KBM-7 (cell line): ENCODE measurements at places on chromosomes 11 and 22.

- DNase-seq = no peak
Observed at GRCh38 chr11:67636962-67637361, 2.6 kb downstream of the TBX10 start.

- peak; percentile 37 for DNase-seq
Observed at GRCh38 chr11:14331476-14332136, 27.4 kb downstream of the RRAS2 start.

DNA sequence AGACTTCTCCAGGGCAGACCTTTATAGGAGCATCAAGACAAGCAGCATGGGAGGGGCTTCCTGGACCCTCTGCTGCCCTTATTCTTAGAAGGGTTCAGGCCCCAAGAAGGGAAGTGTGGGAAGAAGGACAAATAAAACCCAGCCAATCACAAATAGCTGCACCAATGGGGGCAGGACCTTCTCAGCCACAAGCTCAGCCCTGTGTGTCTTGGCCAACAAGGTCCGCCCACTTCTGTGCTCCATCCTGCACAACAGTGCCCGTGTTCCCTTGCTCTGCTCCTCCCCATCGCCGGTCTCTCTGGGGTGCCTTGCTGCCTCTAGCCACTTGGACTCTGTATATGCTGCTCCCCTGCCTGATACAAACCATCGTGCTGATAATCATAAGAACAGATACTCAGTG lies 86.1 kb downstream of the NAT10 start:
- DNase-seq = no peak

DNA sequence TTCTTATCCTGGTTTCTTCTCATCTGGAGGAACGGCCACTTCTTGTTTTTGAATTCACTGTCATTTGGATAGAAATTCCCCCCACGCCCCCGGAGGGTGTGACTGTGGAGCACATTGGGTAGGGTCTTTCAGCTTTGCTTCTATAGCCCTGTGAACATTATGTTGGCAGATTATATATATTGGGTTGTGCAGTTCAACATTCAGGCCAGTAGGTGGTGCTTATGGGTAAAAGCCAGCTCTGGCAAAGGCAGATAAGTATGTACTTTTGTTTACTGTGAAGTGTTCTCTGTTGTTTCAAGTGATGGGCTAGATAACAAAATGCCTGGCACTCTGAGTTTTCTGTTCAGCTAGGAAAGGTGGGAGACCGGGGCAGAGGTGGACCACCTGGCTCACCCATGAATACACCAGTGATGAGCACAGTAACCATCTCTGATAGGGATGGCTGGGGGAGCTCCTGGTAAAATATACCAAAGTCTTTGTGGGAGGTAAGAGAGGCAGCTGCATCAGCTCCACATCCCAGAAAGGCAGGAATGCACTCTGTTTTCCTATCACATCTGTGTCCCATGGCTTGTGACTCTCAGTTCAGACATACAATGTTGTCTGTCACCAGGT lies 1348.2 kb upstream of the RAG2 start:
- peak; percentile 59 for DNase-seq

DNA sequence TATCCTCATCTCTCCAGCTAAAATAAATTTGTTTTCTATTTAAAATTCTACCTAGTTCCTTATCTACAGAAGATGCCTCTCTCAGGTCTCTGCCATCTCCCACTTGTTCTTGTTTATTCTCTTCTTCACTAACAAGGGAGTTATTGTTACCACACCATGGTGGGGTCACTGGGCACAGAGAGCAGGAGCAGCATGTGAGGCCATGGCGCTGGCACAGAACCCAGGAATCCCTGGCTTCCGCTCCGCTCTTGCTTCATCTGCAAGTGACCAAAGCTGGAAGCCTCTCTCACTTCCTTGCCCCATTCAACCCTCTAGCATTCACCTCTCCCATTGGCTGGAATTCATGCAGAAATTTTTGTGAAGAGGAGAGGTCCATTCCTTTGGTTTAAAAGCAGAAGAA lies 190.7 kb upstream of the NCAM1 start:
- no peak for DNase-seq

DNA sequence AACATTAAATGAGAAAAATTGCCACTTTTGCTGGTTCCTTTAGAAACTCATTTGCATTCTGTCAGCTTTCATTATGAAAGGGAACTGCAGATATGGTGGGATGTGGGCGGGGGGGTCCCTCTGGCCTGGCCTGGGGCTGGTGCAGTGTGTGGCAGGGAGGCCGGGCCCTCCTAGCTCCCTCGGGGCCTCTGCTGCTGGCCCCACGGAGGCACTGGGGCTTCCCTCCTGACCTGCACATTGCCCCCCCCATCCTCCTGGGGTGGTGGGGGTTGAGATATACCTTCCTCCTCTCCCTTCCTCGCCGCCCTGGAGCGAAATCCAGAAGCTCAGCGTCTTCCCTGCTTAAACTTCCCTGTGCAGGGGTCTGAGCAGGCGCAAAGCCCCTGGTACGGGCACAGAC lies 1005.9 kb downstream of the BRD1 start:
- DNase-seq = no peak

DNA sequence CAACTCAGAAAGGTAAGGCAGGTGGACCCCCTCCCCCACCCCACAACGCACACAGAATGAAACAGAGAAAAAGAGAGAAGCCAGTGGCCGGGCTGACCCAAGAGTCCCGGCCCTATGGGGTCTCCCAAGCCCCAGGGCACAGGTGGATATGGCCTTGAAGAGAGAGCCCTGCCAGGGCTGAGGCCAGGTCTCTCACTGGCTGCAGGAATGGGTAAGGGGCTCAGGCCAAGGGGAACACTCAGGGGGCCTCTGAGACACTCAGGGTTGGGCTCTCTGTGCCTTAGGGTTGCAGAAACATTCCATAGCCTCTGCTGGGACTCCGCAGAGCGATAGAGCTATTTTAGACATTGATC lies 98.0 kb downstream of the PDE2A start:
- no peak for DNase-seq

DNA sequence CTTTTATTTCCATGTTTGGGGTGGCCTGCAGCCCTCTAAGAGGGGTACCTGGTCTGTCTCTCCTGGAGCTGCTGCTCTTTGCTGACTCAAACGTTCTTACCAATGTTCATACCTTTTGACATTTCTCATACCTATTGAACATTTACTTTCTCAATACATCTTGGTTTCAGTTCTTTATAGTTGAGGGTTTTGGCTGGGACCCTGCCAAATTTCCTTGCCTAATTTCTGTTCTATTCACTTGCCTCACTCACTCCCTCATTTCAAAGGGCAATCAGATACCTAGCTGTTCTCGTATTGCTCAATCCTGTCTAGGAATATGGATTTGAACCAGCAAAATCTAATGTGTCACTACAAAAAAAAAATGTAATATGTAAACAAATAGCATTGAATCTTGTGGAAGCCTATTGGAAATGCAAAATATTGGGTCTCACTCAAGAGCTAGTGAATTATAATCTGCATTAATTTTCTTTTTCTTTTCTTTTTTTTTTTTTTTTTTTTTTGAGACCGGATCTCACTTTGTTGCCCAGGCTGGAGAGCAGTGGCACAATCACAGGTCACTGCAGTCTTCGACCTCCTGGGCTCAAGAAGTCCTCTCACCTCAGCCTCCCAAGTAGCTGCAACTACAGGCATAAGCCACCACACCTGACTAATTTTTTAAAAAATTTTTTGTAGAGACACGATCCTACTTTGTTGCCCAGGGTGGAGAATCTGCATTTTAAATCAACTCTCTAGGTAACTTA lies 7.5 kb downstream of the OR6M1 start:
- DNase-seq = no peak

DNA sequence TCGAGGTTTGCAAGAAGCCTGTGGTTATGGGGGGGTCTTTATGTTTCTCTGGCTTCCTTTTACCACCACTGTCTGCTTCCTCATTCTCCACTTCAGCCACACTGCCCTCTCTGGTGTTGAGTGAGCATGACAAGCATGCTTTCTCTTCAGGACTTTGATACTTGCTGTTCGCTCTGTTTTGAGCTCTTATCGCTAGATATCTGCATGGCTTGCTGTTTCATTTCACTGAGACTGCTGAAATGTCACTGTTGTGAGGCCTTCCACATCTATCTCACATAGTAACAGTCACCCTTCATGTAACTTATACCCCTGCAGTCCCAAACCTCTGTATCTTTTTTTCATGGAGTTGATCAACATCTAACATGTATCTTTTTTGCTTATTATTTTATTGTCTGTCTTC lies 59.8 kb downstream of the TMEM135 start:
- peak; percentile 88 for DNase-seq

- DNase-seq = peak; percentile 21
Observed at GRCh38 chr22:35480627-35481550, 59.7 kb upstream of the RASD2 start.

DNA sequence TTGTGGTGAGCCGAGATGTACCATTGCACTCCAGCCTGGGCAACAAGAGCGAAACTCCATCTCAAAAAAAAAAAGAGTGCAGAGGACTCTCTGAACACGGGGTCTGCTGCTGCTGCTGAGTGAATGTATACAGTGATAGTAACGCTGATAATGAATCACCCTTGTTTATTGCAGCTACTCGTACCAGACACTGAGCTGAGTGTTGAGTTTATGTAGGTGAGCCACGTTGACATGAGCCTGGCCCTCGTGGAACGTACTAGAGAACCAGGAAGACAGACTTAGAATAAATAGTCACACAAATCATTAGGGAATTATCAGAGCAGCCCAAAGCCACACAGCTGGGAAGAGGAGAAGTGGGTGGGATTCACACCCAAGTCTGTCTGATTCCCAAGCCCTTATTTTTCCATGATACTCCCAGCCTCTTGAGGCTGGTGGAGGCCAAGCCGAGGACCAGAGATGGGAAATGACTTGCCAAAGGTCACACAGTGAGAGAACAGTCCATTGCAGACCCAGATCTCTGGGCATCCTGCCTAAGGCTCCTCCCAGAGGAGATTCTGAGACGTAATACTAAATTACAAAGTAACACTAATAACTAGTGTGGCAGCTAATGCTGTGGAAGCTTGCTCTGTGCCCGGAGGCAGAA lies 34.8 kb downstream of the MB start:
- no peak for DNase-seq

DNA sequence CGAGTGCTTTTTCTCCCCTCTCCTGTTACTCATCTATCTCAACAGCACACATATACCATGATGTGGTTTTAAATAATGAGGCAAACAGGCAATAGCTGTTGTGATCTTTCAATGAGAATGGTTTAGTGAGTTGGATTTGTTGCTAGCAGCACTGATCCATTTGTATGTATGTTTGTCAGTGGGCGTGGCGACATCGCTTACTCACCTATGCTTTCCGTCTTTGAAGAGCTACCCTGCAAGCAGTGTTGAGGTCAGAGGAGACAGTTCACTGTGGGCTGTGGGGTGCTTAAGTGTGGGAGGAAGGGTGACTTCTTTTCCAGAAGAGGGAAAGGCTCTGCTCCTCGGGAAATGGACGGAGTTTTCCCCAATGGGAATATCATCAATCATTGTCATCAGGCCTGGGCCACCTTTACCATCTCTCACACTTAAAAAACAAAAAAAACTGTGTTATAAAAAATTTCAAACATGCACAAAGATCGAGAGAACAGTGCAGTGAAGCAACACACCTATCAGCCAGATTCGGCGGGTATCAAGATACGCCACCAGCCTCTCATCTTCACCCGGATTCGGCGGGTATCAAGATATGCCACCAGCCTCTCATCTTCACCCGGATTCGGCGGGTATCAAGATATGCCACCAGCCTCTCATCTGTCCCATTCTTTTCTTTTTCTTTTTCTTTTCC lies 83.8 kb downstream of the TBC1D22A start:
- no peak for DNase-seq

DNA sequence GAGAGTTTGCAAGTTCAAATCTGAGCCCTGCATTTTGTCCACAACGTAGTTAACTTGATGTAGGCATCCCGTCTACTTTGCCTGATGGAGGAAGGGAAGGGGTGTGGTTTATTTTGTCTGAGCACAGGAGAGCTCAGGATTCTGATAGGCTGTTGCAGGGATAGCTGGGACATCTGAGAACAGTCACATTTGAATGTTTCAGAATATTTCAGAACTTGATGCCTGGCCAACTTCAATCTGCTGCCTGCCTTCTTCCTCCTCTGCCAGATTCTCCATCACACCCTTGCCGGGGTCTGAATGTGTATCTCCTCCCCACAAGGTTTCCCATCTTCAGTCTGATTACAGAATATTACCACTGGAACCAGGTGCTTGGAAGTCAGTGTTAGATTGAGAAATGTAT lies 51.6 kb downstream of the NTM start:
- no peak for DNase-seq

DNA sequence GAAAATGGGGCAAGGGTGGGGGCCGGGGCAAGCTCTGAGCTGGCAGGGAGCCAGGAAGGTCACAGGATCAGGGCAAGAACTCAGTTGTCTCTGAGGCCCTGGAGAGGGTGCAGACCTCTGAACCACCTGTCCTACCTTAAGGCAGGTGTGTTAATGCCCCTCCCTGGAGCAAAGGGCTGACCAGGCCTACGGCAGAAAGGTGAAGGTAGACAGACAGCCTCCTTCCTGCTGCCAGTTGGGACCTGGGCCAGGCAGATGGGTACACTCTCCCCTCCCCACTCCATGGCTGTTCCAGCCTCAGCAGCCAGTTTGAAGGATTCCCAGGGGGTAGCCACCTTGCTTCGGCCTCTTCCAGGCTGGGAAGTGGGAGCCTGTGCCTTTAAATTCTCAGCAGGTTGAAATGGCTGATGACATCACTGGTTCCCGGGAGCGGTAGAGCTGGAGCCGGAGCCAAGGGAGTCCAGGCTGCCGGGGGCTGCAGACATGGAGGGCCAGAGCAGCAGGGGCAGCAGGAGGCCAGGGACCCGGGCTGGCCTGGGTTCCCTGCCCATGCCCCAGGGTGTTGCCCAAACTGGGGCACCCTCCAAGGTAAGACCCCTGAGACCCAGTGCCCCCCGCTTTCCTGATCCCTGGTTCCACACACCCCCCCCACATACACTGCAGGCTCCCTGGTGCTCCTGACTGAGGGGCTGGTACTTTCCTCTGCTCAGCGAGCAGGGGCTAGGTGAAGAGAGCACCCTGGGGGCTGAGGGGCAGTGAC lies at the start of gene INPP5J:
Gene INPP5J (plus strand): TSS at position 435 of the 760 bp plus-strand sequence. CDS start 49 bp downstream, at position 484.
- no peak for DNase-seq

GRCh38 chr22:39422101-39422500 lies 22.5 kb downstream of the TAB1 start:
- DNase-seq = no peak

DNA sequence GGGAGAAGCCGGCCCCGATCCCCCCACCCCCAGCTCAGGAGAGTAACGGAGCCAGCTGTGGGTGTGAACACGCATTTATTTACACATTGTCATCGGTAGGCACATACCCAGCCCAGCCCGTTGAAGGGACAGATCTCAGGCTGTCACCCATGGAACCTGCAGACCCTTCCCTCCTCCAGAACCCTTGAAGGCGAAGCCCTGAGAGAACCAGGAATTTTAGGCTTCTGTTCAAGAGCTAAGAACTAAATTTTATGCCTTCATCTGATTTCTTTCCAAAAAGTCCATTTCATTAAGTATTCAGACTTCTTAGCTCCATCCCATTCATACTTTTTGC lies 379 bp upstream of the BRMS1 start:
- DNase-seq = no peak
